ENCODE measurements at places on chromosomes 6 and 20.
A peak's percentile ranks its signal among the peaks of the same experiment; 100 is the strongest.

DNA sequence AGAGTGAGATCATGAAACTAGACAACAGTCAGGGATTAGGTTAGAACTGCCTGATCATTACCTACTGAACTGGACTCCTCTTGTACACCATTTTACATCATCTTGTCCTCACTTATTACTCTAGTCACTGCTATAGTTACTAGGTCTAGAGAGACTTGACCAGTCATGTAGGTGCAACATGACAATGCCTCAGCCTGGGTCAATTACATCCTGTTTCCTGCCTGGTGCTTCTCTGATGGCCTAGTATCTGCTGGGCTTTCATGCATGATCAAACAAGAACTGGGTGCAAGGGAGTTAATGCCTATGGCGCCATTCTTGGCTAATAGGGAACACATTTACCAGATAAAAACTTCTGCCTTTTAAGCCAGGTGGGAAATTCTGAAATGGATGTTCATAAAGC is 39.2 kb upstream of the MMS22L start:
- no peak for DNase-seq

DNA sequence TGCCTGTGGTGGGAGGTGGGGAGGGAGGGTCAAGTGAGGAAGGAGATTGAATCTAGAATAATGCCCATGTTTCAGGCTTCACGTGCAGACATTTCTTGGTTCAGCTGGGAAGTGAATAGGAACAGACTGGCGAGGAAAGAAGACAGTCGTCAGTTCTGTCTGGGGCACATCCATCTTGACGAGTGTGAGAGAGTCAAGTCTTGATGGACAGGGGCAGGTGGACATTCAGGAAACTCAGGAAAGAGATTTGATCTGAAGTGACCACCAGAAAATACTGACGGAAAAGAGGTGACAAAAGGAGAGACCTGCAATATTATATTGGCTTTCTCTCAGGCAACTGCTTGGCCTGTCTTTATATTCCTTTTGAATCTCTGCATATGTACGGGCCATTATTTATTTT is 68.6 kb downstream of the ESR1 start:
- DNase-seq: no peak

GRCh38 chr6:26172608-26172968 is 85.4 kb downstream of the HFE start:
- peak; percentile 65 for DNase-seq

DNA sequence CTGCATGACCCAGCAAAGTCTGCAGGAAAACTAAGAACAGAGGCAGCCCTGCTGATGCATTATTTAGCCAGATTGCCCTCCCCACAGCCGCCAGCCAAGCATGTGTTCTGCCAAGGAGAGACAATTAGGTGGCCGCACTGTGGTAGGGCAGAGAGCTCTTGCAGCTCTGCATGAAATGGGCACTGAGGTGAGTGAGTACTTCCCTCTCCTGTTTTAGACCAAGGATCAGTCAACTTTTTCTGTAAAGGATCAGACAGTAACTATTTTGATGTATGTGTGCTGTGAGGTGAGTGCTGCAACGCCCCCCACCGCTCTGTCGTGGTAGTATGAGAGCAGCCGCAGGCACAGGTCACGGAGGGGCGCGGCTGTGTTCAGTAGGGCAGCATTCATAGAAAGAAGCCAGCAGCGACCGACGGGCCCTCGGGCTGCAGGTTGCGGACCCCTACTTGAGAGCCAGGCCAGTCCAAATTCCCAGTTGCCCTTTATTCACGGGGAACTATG is 23.8 kb upstream of the FAM50B start:
- DNase-seq: peak; percentile 83

GRCh38 chr20:62214067-62214466 is 6.0 kb downstream of the HRH3 start:
- DNase-seq: no peak

GRCh38 chr20:34567892-34568865 is 9.7 kb downstream of the MAP1LC3A start:
- no peak for DNase-seq

- DNase-seq: no peak
Measured at GRCh38 chr6:159688266-159688905, 4.7 kb downstream of the SOD2 start.

DNA sequence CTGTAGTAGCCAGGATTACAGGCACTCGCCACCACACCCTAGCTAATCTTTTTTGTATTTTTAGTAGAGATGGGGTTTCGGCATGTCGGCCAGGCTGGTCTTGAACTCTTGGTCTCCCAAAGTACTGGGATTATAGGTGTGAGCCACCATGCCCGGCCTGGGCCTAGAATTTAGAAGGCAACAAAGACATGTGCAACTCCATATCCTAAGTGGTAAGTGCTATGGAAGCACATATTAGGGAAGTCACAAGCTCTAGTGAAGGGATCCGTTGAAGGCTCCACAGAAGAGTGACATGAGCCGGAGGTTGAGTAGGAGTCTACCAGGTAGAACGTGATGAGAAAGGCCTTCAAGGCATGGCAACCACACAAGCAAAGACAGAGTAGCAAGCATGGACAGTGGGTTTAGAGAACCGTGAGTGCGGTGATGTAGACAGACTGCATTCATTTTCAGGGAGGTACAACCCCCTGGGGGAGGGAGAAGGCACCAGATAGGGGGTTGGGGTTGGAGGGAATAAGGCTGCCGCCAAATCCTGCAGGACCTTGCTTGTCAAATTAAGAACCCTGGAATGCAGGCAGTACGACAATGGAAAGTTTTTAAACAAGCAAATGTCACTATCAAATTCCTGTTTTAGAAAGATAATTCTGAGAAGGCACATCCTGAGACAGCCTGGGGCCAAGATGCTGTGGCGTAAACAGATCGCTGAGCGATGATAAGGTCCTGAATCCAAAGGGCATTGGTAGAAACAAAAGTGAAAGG is 50.2 kb downstream of the ARHGAP18 start:
- DNase-seq: no peak

- DNase-seq: peak; percentile 17
Measured at GRCh38 chr6:121523628-121524027, 88.2 kb downstream of the GJA1 start.

DNA sequence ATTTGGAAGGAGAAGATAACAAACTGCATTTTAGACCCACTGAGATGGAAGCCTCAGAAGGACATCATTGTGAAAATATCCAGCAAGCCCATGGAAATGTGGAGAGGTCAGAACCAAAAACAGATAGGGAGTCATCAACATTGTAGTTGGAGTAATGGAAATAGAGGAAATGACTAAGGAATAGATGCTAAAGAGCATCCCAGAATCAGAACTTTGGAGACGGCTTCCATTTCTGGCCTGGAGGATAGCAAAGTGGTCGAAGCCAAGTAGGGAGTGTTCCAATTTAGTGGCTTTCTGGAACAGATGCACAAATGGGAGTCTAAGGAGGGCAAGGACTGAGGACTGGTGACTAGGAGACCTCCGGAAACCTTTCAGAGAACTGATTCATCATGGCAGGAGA is 3.6 kb downstream of the BEND6 start:
- DNase-seq: no peak

DNA sequence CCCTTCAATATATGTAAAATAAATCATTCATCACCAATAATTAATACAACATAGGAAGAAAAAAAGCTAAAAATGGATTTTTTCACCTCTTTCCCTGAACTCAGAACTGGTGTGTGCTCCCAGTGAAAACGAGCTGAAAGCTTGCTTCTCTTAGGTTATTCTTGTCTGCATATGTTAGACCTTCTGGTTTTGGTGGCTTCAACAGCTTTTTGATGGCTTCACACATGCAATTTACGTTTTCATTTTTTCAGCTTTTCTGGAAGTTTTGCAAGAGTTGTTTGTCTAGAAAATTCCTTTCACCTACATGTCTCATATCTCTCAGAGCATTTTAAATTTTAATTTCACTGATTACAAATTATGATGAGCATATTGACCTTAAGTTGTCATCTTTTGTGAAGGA is 86.9 kb upstream of the PTCHD4 start:
- DNase-seq: no peak

GRCh38 chr6:163520956-163521355 is 106.4 kb downstream of the QKI start:
- no peak for DNase-seq

GRCh38 chr20:31861135-31861384 is 9.3 kb downstream of the DUSP15 start:
- DNase-seq: no peak

- no peak for DNase-seq
Measured at GRCh38 chr6:21676769-21677168, 83.2 kb downstream of the SOX4 start.

- DNase-seq: peak; percentile 8
Measured at GRCh38 chr20:54168961-54169862, 4.6 kb downstream of the CYP24A1 start.

DNA sequence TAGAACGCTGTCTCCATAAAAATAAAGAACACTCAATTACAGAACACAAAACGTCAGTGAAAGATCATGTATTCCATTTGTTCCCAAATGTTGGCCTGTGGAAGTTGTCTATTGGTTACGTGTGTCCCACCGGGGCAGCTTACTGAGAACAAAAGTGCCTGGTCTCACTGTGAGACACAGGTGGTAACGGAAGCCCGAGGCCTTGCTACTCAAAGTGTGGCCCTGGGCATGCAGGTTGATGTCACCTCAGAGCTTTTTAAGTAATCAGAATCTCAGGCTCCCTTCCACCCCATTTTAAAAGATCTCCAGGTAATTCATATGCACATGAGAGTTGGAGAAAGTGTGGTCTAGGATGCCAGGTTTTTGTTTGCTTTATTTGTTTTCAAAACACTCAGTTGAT is 422.5 kb upstream of the OPRM1 start:
- DNase-seq: no peak

GRCh38 chr6:15310680-15311079 is 64.8 kb downstream of the JARID2 start:
- no peak for DNase-seq

- DNase-seq: no peak
Measured at GRCh38 chr20:19231359-19232035, 19.1 kb downstream of the SLC24A3 start.

DNA sequence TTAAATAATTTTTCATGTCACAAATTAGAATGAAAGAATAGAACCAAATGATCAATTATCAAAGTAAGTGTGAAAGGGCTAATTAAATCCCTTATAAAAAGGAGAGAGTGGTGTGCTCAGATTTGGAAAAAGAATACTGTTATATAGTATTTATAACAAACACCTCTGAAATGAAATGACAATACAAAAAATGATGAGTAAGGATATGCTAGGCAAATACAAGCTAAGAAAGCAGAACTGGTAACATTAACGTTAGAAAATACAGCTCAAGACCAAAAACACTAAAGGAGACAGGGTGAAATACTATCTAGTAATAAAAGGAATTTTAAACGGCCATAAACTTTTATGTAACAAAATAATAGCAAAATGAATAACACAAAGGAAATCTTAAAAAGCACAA is 324.2 kb upstream of the RUNX2 start:
- no peak for DNase-seq
